Anterior cingulate cortex (tissue), 58 donors: ENCODE measurements at places on chromosomes 16 and 17.

DNA sequence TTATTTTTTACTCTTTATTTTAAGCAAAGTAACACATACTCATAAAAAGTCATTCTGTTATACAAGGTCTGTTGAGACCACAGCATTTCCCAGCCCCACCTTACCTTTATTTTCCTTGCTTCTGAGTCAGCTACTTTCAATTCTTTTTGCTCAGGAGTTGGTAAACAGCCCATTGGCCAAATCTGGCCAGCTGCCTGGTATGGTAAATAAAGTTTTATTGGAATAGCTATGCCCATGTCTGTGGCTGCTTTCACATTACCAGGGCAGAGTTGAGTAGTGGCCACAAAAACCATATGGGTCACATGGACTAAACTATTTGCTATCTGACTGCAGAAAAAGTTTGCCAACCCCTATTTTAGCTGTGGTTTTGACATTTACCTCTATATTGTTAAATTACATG is 3.4 kb upstream of the NSRP1 start:
- DNase-seq: no peak

GRCh38 chr16:11025120-11025531 is 80.8 kb downstream of the CLEC16A start:
- no peak for DNase-seq

- no peak for DNase-seq
Observed at GRCh38 chr17:16339959-16340358, 13.3 kb downstream of the CENPV start.

- peak; percentile 70 for DNase-seq
Observed at GRCh38 chr17:62703776-62704380, 76.4 kb downstream of the MRC2 start.

- DNase-seq: no peak
Observed at GRCh38 chr17:34671191-34671590, 91.8 kb downstream of the TMEM132E start.

DNA sequence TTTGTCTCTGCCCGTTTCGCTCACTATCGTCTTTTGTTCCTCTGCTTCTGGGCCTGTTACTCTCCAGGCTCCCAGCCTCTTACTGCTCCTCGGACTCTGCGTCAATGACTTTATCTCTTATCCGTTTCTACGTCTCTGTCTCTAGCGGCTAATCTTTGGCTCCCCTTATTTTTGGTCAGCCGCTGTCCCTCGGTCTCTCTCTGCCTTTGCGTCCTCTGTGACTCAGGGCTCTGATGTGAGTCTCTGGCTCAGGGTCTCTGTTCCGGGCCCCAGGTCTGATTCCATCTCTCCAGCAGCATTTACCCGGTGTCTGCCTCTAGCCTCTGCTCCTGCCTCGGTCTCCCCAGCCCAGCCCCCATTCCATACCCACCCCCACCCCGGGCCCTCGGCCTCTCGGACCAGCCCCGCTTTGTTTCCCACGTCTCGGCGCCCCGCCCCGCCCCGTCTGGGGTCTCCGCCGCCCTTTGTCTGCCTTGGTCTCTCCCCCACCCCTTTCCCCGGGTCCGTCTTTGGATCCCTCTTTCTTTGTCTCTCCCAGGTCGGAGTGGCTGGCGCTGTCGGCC is 547 bp upstream of the ZNF48 start:
- DNase-seq: no peak

- peak; percentile 55 for DNase-seq
Observed at GRCh38 chr16:57374067-57374534, 1.8 kb downstream of the CX3CL1 start.

DNA sequence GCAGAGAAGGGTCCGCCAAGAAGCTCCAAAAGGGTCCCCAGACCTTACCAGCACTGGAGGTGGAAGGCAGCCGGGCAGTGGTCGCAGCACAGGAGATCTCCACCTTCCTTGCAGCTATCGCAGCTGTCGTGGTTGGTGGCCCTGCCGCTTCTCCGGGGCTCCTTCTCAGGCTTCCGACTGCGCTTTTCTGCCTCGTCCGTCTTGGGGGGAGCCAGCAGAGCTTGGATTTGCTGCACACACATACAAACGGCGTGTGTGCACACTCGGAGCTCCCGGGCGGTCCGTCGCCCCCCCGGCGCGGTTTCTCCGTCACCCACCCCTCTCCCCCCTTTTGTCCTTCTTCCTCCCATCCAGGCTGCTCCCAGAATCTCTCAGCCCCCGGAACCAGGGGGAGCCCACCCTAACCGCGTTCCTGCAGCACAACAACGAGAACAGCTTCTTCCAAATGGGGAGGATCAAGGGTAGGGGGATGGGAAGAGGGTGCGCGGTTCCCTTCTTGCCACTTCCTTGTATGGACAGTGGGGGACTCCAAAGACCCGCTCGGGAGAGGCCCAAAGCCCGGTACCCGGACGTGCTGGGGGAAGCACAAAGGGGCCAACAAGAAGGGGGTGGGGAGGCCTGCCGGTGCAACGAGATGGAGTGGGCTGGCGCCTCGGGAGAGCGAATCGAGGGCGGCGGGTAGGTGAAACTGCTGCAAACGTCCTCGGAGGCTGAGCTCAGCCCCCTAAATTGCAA is 1.1 kb downstream of the PHF12 start:
- DNase-seq: peak; percentile 44

GRCh38 chr16:53899431-53899830 is 195.5 kb downstream of the FTO start:
- DNase-seq: no peak

DNA sequence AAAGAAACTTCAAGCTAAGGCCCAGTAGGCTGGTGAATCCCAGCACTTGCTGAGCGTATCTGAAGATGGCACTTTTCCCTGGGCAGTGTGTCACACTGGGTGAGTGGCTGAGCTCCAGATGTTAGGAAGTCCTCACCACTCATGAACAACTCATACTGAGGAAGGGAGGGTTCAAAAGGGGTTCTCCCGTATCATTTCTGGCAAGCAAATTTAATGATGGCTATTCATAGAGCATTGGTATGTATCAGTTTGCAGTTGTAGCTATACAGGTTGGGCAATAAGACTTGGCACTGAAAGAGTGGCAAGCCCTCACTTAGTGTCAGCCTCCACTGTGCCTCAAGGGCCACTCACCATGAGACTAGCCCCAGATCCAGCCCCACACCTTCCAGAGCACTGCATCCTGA is 10.7 kb downstream of the GFOD2 start:
- DNase-seq: no peak

GRCh38 chr17:82677353-82677925 is 21.1 kb downstream of the RAB40B start:
- DNase-seq: no peak

DNA sequence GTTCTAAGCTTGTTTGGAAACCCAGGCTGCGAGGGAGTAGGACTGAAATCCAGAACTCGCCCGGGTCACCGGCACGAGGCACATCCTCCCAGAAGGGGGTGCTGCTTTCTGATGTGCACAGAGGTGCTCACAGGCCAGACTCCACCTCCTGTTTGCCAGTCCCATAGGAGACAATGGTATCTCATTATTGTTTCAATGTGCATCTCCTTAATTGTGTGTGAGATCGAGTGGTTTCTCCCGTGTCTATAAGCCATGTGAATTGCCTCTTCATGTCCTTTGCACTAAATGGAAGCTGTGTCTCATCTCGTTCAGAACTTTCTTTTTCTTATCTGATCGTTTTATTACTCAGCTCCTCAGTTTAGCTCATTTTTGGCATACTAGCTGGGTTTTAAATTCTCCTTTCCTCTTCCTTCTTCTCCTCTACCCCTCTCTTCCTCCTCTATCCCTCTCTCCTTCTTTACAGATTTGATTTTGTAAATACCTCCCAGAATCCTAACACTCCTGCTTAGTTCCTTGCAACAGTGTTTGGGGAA is 32.1 kb upstream of the PRKCB start:
- DNase-seq: peak; percentile 24

DNA sequence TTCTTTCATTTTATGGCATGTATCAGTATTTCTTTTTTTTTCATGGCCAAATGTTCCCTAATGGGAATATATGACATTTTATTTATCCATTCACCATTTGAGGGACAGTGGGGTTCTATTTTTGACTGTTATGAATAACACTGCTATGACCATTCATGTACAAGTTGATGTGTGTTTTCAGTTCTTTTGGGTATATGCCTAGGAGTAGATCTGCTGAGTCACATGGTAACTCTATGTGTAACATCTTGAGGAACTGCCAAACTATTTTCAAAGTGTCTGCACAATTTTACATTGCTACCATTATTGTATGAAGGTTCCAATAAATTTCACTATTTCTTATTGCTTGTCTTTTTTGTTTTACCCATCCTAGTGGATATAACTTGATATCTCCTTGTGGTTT is 223.0 kb downstream of the TANC2 start:
- no peak for DNase-seq

GRCh38 chr17:65855245-65855644 is 293.8 kb upstream of the AXIN2 start:
- DNase-seq: no peak

- no peak for DNase-seq
Observed at GRCh38 chr16:56282451-56282850, 91.2 kb downstream of the GNAO1 start.

DNA sequence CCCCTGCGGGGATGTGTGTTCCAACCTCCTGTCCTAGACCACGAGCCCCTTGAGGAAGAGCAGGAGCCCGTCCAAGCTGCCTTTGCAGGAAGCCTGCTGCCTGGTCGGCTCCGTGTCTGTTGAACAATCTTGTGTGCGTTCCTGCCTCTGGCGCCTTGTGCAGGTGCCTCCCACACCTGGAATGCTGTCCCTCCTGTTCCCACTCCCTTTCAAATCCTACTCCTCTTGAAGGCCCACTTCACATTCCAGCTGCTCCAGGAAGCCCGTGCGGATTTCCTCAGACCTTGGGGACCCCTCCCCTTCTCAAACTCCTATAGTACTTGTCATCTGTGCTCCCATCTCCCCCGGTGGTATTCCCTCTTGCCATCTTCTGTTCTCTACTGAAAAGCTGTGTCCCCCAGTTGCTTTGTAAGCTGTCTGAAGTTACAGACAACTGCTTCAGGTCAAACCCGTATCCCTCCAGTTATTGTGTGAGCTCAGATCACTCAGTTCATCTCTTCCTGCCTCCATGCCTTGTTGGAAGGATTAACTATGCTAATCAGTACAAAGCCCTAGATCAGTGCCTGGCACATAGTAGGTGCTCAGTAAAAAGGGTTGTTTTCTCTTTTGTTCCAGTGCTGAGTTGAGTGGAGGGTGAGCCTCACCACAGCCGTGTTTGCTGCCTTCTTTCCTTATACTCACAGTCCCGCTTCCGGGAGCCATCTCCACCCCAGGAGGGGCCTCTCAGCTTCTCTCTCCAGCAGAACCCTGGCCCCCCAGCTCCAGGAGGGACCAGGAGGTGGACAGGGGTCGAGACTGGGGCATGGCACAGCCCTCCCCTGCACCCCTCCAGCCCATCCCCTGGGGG is 241.8 kb upstream of the CIBAR2 start:
- no peak for DNase-seq

DNA sequence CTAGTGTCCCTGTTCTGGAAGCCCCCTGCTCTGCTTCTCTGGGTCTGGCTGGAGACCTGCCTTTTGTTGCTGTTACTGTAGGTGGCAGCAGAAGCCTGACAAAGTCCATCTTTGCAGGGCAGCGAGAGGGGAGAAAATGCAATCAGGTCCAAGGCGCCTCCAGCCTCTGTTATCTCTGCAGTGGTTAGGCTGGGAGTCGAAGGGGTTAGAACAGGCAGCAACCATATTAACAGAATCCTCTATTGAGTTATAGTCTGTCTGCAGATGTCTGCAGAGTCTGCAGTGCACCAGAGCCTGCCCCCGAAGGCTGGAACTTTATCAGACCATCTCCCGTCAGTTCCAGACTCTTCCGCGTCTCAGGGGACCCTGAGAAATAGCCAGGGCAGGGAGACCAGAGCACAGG is 404.9 kb upstream of the EEF2KMT start:
- peak; percentile 48 for DNase-seq

- DNase-seq: no peak
Observed at GRCh38 chr17:50939795-50940684, 73.9 kb upstream of the TOB1 start.

- DNase-seq: no peak
Observed at GRCh38 chr16:47887496-47887895, 268.3 kb downstream of the ABCC12 start.

DNA sequence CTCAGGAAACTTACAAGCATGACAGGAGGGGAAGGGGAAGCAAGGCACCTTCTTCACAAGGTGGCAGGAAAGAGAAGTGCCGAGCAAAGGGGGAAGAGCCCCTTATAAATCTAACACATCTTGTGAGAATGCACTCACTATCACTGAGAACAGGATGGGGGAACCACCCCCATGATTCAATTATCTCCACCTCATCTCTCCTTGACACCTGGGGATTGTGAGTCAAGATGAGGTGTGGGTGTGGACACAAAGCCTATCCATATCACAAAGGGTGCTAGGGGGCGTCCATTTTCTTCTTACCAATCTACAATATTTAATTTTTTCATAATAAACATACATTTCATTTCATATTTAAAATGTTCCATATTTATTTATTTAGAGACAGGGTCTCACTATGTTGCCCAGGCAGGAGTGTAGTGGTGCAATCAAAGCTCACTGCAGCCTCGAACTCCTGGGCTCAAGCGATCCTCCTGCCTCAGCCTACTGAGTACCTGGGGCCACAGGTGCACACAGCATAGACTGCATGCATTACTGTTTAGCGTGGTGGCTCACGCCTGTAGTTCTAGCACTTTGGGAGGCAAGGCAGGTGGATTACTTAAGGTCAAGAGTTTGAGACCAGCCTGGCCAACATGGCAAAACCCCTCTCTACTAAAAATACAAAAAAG is 26.5 kb upstream of the FAAP100 start:
- DNase-seq: no peak

- DNase-seq: no peak
Observed at GRCh38 chr17:46851029-46851741, at the start of gene WNT9B. Gene WNT9B (plus strand): TSS chr17:46851583. CDS start chr17:46851639, 56 bp downstream.

GRCh38 chr17:55089256-55089655 is 120.7 kb downstream of the STXBP4 start:
- DNase-seq: no peak

GRCh38 chr16:959232-960040 is 11.3 kb downstream of the LMF1 start:
- DNase-seq: no peak

DNA sequence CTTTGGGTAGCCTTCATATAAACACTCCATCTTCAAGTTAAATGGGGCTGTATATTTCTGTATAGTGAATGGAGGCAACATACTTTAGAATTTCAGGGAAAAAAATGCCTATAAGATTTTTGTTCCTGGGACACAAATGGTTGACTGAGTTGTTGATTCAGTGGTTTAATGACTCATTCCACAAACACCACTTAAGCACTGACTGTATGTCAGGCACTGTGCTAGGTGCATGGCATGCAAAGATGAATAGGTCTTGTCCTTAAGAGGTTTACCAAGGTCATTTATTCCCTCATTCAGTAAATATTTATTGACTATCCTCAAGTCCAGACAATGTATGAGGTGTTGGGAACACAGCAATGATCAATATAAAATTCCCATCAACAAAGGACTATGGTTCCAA is 417.1 kb downstream of the CA10 start:
- DNase-seq: no peak
